Activated CD4-positive, CD25-positive, alpha-beta regulatory T cell (primary cell): ENCODE measurements at places on chromosomes 11 and 22.

DNA sequence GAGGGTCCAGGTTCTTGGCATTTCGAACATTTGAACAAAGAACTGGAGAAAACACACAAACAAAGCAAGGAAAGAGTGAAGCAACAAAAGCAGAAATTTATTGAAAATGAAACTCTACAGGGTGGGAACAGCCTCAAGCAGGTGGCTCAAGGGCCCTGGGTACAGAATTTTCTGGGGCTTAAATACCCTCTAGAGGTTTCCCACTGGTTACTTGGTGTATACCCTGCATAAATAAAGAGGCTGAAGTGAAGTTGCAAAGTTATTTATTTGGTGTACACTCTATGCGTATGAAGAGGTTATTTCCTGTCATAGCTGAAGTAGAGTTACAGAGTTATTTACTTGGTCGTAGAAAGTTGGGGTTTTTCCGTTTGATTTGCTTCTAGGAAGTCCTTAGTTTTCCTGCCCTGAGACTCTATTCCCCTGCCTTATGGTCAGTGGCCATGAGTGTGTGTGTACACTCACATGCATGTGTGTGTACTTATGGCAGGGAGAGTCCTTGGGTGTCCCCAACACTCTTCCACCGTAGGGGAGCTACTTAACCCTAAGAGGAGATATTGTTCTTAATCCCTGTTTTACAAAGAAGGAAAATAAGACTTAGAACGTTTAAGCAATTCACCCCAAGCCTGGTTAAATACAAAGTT is 5.6 kb upstream of the SMCO4 start:
- no peak for DNase-seq

DNA sequence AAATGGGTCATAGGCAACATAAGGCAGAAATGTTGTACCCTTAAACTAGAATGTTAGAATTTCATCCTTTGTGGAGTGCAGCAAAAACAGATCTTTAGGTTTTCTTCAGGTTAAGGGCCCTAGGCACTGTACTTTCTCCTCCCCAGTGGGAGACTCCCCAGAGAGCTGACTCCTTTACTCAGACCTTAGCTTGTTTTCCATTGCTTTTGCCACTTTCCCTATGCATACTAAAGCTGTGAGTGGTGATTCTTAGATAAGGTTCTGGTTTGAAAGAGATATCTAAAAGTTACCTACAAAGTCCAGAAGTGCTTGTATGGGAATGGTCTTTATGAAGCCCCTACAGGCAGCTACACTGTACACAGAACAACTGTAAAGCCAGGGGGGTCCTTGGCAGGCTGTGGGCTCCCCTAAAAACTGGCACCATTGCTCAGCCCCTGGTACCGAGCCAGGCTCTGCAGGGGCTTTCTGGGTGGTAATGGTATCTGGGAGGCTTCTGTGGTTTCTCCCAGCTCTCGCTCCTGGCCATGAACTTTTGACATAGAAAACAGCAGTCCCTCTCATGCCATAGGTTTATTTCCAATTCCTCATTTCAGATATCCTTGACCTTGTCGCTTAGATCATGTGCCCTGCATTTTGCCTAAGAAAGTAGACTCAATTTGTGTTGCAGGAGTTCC is 23.2 kb downstream of the AMOTL1 start:
- DNase-seq: no peak

DNA sequence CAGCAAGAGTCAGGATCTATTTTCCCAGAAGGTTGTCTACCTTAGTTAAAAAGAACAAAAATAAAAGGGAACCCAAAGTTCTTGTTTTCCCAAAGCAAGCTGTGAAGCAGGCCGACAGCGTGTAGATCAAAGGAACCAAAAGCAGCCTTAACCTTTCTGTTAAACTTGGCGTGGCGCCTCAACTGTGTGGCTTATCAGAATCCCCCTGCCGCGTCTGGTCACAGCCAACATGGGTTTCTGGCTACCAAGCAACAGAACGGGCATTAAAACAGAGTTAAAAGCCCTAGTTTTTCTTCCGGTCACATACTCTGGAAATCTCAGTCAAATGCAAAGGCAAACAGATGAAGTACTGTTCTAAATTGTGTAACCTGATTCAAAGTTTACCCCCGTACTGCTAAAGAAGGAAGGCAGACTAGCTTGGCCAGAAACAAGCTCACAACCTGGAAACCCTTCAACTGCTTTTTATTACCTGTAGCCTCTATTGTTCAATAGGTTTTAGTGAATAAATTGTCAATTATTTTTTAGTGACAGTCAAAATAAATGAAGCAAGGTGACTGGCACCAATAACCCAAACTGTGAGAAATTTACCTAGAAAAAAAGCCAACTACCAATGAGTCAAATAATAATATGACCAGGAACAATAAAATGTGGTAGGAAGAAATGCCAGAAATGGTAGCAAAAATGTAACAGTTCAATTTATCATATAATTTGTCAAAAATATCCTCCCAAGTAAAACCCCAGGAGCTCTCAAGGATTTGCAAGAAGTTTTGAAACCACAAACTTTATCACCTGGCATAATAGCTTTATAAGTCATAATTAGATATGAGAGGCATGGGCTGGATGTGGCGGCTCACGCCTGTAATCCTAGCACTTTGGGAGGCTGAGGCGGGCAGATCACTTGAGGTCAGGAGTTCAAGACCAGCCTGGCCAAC is 21.4 kb downstream of the CHKA start:
- DNase-seq: no peak

- no peak for DNase-seq
These were observed 1268.8 kb upstream of the CNTN5 start for GRCh38 chr11:97751952-97752351.

DNA sequence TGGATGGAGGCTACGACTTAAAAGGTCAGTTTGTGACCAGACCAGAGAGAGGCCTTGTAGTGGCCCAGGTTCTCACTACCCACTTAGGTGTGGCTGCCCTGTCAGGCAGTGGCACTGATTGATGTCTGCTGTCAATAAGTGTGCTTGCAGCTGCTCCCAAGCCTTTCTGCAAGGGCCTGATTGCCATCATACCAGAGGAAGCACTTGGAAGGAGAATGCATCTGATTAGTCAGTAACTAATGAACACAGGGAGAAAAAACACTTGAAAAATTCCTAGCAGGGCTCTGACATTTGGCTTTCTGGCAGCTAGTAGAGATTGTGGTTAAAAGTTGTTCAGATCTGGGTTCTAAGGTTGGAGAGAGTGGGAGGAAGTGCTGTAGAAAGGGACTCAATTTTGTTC is 107.5 kb downstream of the NAV2 start:
- DNase-seq: no peak

- DNase-seq: no peak
These were observed 101.7 kb upstream of the GRAMD1B start for GRCh38 chr11:123328281-123328867.
